Purkinje cell (primary cell): ENCODE measurements at places on chromosomes 3 and 15. TPM values are rescaled to one million over a fixed set of nuclear protein-coding genes. Genes with fewer than 3 reads are reported as not detected.

Gene CIB1
- 6.4 and 7.2 TPM in 2 replicates for polyA plus RNA-seq

Gene WNT5A
- 9.3 and 9.9 TPM in 2 replicates for polyA plus RNA-seq

Gene TPRG1
- 0.64 TPM in 1 of 2 replicates, not detected in the other for polyA plus RNA-seq

Gene GOLGA8J
- not detected in 2 replicates for polyA plus RNA-seq

Gene GUCA1C
- not detected in 2 replicates for polyA plus RNA-seq

Gene FGF7
- 0.94 and 2.0 TPM in 2 replicates for polyA plus RNA-seq

Gene CEP63
- 20.3 and 25.9 TPM in 2 replicates for polyA plus RNA-seq

Gene FRMD4B
- polyA plus RNA-seq: 0.27 and 0.51 TPM in 2 replicates
